ENCODE measurements at places on chromosomes 2 and 18.

GRCh38 chr2:237505188-237505939 is 18.3 kb downstream of the MLPH start:
- no peak for DNase-seq

- no peak for DNase-seq
Measured at GRCh38 chr2:199228887-199229819, 228.6 kb downstream of the SATB2 start.

GRCh38 chr2:68418855-68419254 is 48.2 kb downstream of the FBXO48 start:
- no peak for DNase-seq

DNA sequence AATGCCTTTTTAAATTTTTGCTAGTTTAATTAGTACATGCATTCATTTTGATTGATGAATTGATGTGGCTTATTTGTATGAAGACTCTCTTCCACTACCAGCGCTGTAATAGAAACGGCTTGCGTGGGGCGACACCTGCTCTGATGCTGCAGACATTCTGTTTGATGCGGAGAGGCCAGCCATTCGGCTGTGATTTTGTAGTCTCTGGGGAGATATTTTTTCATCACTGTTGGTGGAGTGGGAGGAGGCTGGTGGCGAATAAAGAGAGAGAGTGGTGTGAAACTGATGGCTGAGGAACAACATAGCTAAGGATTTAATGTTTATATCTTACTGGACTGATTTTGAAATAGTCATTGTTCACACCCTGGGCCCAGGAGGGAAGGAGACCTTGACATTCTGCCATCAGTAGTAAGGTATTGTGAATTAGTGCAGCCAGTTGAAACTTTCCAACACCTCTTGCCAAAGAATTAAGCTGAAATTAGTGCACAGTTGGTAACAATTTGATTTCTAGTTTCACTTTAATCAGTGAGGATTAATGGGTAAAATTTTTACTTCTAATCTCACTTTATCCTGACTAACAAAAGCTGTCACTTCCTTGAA is 224.1 kb downstream of the MTX2 start:
- DNase-seq: no peak

GRCh38 chr2:20680744-20681375 is 13.9 kb downstream of the GDF7 start:
- no peak for DNase-seq

DNA sequence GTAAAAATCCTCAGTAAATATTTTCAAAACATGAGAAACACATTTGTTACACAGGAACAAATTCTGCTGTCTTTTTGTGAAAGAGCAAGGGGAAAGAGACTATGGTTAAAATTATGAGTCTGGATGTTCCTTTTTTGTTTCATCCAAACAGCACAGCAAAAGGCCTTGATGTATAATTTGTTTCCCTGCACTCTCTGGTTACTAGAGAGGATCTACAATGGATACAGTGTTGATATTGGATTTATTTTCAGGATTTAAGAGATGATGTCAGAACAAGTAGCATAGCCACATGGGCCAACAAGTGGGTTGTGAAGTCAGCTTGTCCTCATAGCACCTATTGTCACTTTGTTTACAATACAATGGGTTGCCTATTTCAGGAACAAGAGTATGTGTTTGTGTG is 11.3 kb upstream of the ERBB4 start:
- no peak for DNase-seq

- no peak for DNase-seq
Measured at GRCh38 chr2:212811036-212811805, 272.6 kb upstream of the ERBB4 start.

DNA sequence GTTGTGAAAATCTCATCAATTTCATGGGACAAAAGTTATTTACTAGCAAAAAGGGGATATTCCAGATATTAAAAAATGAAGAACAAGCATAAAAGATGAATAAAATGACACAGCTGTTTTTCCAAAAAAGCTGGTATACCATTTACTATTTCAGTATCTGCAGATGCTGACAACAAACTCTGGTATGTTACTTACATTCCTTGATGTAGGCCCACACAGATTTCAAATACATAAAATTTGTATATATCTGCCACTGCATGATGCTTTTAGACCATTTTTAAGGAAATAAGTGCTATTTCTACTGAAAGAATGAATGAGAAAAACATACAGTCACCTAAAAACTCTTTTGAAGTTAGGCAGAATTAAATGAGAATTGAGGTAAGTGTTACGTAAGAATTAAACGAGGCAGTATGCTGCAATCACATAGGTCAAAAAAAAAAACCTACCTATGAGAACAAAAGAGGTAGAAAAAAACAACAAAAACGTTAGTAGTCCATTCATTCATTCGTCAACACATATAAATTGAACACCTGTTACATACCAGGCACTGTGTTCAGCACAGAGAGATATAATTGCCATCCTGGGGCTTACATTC is 32.5 kb downstream of the ARL5A start:
- no peak for DNase-seq

DNA sequence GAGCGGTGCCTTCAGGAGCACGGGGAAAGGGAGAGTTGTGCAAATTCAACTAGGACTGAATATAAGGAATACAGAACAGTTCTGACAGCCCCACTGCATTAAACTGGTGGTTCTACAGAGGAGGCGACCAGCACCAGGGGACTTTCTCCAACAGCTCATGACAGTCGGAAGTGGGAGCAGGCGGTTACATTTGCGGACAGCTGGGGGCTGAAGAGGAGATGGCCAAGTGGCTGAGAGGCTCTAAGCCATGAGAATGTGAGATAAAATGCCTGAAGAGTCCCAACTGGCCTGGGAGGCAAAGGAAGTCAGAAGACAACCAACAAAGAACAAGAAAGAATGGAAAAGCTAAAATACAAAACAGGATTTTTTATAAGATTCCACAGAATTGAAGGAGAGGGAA is 141.3 kb downstream of the L3MBTL4 start:
- DNase-seq: no peak

GRCh38 chr2:58616961-58617360 is 375.8 kb upstream of the FANCL start:
- no peak for DNase-seq

Measured in ureter (tissue), 1 donor.